ENCODE measurements at places on chromosomes 11 and 22.
A peak's percentile ranks its signal among the peaks of the same experiment; 100 is the strongest.

DNA sequence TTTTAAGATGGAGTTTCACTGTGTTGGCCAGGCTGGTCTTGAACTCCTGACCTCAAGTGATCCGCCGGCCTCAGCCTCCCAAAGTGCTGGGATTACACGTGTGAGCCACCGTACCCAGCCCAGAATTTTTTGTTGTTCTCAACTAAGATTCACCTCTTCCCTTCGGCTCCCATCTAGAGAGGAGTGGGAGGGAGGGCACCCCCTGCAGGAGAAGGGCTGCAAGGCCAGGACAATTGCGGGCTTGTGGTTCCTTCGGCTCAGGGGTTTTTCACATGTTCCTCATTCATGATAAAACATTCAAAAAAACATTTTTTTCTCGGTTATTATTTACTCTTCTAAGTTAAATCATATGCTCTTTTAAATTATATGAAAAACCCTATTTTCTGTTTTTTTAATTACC, 201.1 kb upstream of the LRRC4C start:
- DNase-seq: no peak

DNA sequence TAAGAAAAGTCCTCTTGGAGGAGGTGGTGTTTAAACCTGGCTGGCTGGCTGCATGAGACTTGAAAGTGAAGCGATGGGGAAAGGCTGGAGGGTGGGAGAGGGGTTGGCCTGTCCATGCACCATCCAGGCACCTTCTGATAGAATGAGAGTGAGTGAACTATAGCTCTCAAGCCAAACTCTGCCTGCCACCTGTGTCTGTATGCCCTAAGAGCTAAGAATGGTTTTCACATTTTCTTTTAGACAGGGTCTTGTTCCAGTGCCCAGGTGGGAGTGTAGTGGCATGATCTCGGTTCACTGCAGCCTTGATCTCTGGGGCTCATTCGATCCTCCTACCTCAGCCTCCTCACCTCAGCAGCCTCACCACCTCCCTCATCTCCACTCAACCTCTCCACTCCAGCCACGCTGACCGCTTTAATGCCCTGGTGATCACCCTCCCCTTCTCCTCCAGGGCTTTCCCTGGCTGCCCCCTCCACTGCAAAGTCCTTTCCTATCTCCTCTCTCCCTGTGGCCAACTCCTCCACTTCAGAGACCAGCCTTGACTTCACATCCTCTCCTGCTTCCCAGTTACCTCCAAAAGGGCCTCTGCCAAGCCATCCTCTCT, 38.3 kb upstream of the DKK3 start:
- no peak for DNase-seq

GRCh38 chr11:124090996-124091395, 24.3 kb upstream of the VWA5A start:
- DNase-seq: no peak

DNA sequence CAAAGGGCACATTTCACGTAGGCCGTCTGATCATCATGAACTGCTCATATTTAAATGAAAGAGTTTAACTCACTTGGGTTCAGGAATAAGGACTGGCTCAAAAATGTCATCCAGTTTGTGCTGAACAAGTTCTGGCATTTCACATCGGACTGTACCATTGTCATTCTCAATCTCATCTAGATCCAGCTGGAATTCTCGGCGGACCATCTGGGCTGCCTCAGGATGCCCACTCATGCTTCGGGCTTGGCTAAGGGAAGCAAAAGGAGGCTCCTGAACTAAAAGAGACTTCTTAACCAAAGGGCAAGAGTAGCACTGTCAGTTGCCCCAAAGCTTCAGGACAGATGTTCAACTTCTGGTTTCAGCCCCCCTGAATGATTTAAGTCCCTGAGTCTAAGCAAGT, 40.2 kb downstream of the F2 start:
- DNase-seq: no peak

DNA sequence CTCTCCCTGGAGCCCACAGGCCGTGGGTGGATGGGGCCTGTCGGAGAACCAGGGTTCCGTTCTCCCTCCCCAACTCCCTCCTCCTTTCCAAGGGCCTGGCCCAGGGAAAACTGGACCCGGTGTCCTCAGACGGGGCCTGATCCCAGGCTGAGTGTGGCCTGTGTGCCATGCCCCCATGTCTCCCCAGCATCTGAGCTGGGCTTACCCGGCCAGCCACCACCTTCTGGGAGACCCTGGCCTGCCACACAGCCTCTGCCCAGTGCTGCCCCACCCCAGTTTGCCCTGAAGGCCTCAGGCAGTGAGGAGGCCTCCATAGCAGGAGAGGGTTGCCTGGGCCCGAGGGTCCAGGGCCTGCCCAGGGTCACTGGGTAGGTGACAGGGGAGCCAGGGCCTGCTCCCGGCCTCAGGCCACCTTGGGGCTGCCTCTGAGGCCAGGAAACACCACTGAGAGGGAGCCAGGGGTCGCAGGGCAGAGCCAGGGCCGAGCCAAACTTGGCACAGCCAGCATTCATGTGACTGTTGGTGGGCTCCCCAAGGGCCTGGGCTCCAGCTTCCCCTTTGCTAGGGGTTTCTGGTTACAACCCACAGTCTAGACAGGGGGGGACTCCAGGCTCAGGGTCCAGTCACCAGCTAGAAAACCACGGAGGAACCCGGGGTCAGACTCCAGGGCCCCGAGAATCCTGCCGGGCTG, 590 bp upstream of the IFITM10 start:
- DNase-seq: no peak

GRCh38 chr22:29510542-29510941, 30.5 kb downstream of the NEFH start:
- DNase-seq: no peak

DNA sequence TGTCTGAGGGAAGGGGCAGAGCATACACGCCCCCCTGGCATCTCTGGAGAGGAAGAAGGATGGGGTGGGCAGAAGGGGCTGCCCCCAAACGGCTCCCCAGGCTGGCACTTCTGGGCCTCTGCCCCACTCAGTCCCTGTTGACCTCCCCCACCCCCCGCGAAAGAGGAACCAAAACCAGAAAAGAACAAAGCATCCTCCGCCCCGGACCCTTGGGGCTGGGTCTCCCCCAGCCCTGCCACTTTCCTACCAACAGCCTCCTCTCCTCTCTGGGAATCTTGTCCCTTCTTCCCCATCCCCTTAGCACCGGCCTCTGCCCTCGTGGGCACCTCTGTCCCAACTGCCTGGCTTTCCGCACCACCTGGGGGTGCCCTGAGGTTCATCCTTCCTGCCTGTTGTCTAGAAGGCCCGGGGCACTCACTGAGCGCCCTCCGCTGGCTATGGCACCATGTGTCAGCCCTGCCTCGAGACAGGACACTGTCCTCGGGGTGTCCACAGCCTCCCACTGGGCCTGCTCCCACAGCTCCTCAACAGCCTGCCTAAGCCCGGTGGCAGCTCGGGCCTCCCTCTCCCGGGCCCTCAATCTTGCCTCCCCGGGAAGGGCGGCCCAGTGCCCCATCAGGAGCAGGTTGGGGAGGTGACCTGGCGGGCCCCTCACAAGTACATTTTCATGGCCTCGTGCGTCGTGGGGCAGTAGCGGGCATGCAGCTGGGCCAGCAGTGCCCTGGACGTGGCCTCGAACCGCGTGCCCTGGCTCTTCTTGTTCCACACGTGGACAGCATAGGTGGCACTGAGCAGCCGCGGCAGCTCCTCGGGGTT, 28.2 kb downstream of the A4GALT start:
- DNase-seq: no peak

DNA sequence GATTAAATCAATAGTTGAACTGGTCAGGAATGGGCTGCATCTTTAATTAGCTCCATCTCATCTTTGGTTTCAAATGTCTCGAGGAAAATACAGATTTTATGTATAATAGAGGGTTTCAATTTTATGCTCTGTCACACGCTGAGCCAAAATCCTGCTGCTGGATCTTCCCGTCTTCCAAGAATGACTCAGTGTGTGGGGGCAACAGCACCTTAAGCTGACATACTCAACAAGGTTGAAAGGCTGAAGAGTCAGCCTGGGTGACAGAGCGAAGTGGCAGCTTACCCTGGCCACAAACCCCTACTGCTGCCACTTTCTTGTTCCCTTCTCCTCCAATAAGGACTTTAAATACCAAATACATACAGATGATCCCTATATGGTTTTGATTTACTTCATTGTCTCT, 9.0 kb upstream of the PCF11 start:
- no peak for DNase-seq

- DNase-seq: peak; percentile 50
Measured at GRCh38 chr11:2843551-2843950, 42.0 kb downstream of the CDKN1C start.

DNA sequence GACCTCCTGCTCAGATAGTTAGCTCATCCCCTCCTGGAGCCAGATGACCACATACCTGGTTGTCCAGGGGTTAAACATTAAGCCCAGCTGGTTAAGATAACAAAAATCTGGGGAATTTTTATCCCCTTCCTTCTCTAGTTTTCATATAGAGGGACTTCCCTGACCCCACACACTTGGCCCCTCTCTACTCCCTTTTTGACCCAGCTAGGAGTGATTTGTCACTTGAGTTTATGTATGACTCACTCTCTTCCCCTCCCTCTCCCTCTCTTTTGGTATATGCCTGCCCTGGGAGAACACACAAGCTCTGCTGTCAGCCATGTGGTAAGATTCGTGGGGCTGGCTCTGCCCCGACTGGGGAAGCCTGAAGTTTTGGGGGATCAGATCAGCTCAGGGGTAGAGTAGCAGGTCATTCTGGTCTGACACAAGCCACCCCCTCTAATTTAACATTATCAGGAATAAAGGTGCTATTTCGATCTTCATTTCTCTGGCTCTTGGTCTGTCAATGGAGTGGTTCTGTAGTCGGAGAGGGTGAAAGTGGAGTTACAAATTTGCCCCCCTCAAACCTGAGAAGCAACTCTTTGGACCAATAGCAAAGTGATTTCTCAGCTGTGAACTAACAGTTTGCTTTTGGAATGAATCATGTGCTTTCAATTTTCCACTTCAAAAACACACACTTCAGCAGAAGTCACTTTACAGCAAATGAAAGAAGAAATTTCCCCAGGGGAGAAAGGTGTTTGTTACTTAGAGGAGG, 415.3 kb upstream of the CADM1 start:
- peak; percentile 73 for DNase-seq

- peak; percentile 83 for DNase-seq
Measured at GRCh38 chr11:121112498-121113455, 11.7 kb downstream of the TECTA start.

DNA sequence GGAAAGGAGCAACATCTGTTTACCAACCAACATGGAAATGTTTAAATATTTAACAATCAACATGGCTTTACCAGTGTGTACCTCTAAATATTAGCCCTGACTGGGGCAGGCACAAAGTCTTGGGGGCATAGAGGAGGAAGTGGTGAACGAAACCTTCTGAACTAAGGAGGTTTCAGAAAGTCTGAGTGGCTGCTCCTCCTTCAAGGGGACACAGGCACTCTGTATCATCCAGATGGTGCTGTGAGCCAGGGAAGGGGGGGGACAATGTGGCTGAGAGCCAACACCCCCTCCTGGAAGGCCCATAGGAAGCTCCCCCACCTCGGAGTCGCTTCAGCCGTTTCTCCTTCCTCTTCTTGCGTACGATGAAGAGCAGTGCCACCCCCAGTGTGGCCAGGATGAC, 107.7 kb downstream of the CEP164 start:
- no peak for DNase-seq

- no peak for DNase-seq
Measured at GRCh38 chr22:49320714-49321476, 506.8 kb downstream of the BRD1 start.

DNA sequence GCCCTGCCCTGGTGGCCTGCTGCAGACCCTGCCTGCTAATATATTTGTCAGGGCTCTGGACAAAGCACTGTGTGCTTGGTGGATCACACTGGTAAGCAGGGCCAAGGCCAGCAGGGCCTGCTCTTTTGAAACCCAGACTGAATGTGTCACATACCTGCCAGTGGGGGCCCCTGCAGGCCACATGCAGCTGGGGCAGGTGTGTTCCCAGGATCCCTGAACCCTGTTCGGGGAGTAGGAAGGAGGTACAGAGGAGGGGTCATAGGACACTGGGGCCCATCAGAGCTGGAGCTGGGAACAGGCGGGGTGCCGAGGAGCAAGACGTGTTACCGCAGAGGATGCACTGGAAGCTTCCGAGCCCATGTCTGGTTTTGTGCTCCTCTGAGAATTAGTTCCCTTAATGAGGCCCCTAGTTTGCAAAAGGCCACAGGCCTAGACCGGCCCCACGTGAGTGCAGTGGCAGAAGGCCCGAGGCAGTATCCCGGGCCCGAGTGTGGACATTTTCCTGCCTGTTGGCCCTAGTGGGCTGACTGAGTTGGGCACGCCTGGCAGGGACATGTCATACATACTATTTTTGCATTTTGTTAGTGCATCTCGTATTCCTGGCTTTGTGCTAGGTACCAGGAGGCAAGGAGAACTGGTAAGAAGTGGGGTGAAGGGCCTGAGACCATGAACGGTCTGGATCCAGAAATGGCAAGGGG, 11.2 kb upstream of the ACR start:
- DNase-seq: no peak

DNA sequence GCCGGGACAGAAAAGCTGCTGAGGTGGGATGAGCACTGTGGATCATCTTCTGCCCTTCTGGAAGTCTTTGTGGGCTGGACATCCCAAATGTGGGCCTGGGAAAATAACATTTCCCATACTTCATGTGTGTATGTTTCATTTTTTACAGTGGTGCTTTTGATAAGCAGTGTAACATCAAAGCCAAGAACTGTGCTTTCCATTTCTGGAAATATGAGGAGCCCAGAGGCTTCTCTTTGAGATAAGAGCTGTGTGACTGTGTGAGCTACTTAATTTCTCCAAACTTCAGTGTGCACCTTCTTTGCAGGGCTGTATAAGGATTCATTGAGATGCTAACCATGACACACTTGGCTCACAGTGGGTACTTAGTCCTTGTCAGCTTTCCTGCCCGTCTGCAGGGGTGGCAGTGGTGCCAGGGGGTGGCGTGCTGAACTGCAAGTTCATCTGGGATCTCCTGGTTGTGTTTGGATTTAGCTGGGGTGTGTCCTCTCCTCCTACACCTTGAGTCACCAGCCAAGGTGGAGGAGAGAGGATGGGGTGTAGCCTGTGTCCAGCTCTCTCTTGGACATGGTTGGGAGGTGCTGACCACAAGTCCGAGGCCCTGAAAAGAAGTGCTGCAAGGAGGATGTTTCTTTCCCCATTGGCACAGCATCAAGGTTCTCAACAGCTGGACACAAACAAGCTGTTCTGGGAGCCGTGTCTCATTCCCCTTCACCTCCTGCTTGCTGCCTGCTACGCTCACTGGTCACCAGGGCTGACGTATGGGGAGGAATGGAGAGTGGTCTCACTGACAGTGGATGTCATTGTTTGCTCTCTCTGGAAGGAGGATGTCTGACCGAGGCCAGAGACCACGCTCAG, 139.4 kb downstream of the TEAD1 start:
- DNase-seq: no peak

DNA sequence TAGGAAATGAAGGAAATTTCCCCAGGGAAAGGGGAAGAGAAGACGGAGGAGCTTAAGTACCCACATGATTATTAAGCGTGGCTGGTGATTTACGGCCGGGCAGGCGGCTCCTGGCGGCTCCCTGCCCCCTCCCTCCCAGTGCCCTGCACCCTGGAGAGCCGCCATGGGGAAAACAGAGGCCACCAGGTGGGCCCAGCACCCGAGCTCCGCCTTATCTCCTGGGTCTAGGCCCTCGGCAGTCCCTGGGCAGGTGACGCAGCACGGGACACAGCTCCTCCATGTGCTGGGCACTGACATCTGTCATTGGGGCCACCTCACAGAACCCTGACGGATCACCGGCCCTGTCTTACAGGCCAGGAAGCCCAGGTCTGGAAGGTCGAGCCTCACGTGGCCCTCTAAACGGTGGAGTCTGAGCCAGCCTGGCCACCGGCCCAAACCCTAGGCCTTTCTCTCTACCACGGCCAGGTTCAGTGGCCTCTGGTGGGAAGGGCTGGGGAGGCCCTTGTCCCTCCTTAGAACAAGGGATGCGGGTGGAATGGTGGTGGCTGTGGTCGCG, 60.2 kb upstream of the PPARA start:
- DNase-seq: peak; percentile 30
